Epithelial cell of proximal tubule (primary cell): ENCODE measurements at places on chromosomes 16 and 17.

GRCh38 chr17:45284176-45285140 lies 22.6 kb upstream of the SPATA32 start:
- DNase-seq = no peak

- no peak for DNase-seq
Observed at GRCh38 chr16:88552166-88552565, 18.0 kb upstream of the ZC3H18 start.

- no peak for DNase-seq
Observed at GRCh38 chr16:70713342-70713741, 27.5 kb upstream of the MTSS2 start.

DNA sequence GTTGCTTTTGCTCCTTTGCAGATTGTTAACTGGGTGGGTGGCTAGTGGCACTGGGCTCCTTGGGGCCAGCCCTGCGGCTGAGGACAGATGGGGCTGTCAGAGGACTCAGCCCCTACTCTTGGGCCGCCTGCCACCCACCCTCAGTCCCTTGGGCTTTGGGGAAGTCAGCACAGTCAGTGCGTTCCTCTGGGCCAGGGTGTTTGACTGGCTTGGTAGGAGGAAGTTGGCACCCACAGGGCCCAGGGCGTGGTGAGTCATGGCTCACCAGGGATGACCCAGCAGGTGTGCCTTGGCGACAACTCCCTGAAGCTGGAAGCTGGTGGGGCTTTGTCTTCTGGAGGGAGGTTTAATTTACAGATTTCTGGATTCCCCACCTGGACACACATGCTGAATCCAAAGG lies 32.4 kb downstream of the HAPSTR1 start:
- DNase-seq = no peak

DNA sequence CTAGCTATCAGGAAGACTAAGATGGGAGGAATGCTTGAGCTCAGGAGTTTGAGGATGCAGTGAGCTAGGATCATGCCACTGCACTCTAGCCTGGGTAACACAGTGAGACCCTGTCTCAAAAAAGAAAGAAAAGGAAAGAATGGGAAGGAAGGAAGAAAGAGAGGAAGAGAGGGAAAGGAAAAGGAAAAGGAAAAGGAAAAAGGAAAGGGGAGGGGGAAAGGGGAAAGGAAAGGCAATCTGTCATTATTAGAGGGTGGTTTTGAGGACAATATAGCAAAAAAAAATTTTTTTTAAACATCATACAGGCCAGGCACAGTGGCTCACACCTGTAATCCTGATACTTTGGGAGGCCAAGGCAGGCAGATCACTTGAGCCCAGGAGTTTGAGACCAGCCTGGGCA lies 20.4 kb downstream of the JUP start:
- no peak for DNase-seq

- no peak for DNase-seq
Observed at GRCh38 chr17:2057175-2057759, 2.4 kb downstream of the HIC1 start.

GRCh38 chr16:30096105-30096861 lies at the start of gene YPEL3:
YPEL3 (minus strand) TSS chr16:30096213; CDS start chr16:30095482, 731 bp downstream.
- no peak for DNase-seq

DNA sequence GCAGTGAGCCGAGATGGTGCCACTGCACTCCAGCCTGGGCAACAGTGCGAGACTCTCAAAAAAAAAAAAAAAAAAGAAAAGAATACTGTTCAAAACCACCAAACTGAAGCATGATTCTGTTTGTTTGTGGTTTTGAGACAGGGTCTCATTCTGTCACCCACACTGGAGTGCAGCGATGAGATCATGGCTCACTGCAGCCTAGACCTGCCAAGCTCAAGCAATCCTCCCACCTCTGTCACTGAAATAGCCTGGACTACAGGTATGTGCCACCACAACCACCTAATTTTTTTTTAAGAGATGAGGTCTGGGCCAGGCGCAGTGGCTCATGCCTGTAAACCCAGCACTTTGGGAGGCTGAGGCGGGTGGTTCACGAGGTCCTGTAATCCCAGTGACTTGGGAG lies 4.3 kb downstream of the SUMO2 start:
- DNase-seq = no peak

- DNase-seq = no peak
Observed at GRCh38 chr16:1981398-1981836, at the start of gene NOXO1. NOXO1 (minus strand) TSS chr16:1981469; CDS start chr16:1981179, 290 bp downstream.

- DNase-seq = no peak
Observed at GRCh38 chr17:13996748-13997147, 72.6 kb upstream of the COX10 start.

DNA sequence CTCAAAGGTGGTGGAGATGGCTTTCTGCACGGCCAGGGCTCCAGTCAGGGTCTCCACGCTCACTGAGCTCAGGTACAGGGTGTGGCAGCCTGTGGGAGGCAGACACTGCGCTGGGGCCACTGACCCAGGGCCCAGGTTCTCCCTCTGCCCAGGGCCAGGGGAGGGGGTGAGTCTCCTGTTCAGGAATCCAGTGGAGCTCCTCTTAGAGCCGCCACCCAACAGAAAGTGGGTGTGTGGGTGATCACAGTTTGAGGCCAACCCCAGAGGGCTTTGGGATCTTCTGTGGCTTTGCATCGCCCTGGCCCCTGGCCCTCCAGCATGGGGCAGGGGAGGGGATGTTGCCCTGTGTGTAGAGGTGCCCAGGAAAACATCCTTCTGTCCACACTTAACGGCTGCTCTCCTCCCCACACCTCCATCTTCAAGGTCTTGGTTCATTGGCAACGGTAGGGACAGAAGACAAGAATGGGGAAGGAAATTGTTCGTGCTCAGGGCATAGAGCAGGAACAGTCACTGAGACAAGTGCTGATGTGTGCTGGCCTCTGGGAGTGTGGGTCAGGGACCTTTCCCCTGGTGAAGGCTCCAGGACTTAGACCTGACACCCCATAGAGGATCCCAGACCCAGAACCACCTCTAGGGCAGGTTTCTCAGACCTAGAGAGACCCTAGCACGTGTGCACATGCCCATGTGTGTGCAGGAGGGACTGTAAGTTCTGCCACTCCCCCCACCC lies 21.5 kb downstream of the TNS4 start:
- DNase-seq = no peak

DNA sequence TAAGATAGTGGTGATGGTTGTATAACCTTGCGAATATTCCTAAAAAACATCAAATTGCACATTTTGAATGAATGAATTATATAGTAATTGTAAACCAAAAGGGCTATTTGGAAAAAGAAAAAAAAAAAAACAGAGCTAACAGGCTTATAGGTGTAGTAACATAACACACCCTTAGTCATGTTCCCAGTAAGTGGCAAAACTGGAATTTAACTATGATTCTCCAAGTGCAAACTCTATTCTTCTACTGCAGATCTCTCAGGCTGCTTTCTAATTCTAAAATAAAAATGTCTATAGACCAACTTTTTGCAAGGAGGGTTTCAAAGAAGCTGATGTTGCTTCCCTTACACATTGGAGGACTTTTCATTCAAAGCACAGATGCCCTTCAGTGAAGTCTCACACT lies 293.2 kb upstream of the MON1B start:
- DNase-seq = no peak

- DNase-seq = no peak
Observed at GRCh38 chr17:83189044-83190003, 109.9 kb downstream of the METRNL start.

DNA sequence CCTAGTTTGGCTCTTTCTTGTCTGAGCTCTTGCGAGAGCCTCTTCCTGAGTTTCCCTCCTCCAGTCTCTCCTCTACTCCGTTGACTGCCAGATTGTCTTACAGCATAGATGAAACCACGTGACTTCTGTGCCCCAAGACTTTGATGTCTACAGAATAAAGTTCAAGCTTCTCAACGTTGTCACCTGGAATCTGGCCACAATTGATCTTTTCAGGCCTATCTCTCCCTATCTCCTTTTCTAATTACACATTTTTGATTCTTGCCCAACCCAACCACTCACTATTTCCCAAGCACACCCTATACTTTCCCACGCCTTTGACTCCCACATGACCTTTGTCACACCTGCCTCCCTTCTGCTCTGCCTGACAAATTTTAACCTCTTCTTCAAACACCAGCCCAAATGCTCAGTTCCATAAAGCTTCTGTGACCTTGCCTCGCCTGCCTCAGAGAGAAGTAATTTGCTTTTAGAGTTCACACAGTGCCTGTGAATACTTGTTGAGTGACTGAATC lies 52.4 kb upstream of the PMFBP1 start:
- DNase-seq = no peak

DNA sequence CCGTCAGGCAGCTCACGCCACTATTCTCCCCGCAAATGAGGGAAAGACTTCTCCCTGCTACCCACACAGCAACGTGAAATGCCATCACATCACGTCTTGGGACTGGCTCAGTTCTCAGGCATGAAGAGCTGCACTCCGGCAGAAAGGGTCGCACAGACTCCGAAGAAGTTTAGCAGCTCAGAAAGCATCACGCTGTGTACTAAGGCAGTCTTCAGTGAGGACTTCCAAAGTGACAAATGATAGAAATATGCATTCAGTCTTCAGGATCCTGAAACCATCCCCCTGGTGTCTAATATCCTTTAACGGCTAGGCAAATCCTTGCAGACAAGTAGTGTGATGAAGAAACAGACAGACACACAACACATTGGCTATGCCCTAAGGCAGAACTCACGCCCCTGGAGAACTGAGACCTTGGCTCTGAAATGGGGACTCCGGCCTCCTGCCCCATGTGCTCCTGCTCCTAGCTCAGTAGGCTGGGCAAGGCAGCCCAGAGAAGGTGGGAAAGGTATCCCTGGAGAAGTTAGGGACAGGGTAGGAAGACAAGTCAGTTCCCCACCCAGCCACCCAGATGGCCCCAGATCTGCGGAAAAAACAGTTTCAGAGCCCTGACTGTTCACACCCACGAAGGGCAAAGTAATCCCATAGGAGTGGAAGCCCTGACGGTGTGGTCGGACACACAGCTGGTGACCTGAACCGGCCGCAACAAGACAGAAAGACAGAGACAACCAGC lies 1.6 kb downstream of the XYLT1 start:
- DNase-seq = no peak

DNA sequence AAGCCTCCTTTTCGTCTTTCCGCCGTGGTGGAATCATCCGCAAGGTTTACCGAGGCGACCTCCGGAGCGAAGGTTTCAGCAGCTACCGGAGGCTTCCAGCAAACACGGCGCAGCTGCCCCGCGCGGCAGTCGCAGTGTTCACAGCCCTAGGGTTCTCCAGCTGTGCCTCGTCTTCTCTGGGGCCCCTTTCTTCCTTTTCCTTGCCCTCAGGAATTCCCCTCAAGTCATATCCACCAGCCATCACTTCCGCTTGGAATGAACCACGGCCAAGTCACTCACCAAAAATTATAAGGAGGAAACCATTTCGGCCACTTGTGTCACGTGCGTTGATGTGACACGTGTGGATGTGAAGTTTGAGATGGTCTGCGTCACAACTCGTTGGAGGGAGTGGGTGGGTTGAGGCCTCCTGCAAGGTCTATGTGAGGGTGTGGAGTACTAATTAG lies 636 bp upstream of the ERN1 start:
- no peak for DNase-seq

DNA sequence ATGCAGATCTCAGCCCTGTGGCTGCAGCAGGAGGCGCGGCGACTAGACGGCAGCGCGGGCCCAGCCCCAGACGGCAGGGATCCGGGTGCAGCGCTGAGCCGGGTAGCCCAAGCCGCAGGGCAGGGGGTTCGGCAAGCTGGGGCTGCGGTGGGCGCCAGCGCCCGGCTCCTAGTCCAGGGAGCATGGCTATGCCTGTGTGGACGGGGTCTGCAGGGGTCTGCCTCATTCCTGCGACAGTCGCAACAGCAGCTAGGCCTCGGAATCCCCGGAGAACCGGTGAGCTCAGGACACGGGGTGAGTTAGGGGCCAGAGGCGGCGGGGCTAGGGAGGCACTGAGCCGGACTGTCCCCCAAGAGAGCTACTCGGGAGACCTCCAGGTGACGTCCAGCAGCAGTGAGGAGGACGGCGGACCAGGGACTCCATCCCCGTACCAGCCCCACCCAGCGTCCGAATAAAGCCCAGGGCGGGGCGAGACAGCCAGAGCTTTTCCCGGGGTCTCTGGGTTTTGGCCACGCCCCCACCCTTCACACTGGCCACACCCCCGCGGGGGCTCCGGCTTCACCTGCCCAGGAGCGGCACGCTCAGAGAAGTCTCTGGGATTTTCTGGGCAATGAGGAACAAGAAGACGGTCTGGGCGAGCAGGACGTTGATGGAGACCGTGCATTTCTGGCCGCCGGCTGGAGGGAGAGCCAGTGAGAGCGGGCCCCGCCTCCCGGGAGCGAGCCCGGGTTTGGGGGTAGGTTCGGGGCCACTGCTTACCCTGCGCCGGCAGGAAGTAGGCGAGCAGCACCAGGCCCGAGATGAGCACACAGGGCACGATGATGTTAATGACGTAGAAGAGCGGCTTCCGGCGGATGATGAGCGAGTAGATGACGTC lies 1.1 kb downstream of the C17orf107 start:
- no peak for DNase-seq

- DNase-seq = no peak
Observed at GRCh38 chr16:84379008-84379708, 10.8 kb downstream of the ATP2C2 start.

DNA sequence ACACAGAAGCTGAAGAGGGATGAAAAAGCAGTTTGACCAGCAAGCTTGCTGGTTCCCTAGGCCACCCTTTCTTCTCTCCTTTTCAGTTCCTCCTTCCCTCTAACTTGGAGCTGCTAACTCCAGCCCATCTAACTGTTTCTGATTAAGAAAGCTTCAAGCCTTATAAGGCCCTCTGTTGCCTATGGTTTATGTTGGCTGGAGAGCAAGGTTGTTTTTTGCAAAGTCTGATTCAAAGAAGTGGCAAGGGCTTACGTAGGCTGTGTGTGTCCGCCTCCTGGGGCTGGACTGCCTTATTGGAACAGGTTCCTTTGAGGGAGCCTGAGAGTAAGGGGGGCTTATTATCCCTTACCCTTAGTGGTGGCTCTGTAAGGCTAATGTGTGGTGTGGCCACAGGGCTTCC lies 7.1 kb downstream of the AKAP1 start:
- DNase-seq = no peak

- no peak for DNase-seq
Observed at GRCh38 chr17:79834565-79835469, 4.4 kb downstream of the CBX4 start.

DNA sequence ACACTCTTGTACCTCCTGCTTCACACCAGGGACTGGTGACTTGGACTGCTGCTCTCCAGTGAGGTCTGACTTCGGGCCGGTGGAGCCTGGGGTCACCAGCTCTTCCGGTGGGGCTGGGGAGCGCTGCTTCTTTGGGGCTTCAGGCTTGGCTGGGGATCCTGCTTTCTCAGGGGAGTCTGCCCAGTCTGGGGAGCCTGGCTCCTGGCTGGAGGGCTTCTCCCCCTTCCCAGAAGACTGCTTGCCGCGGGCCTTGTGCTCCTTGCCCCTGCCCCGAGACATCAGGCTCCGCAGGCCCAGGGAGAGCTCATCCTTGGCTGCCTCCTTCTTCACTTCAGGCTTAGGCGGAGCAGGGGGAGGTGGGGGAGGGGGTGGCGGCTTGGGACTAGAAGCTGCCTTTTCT lies 52.4 kb downstream of the MYO18A start:
- DNase-seq = no peak

- no peak for DNase-seq
Observed at GRCh38 chr16:27083861-27084261, 17.1 kb downstream of the C16orf82 start.

DNA sequence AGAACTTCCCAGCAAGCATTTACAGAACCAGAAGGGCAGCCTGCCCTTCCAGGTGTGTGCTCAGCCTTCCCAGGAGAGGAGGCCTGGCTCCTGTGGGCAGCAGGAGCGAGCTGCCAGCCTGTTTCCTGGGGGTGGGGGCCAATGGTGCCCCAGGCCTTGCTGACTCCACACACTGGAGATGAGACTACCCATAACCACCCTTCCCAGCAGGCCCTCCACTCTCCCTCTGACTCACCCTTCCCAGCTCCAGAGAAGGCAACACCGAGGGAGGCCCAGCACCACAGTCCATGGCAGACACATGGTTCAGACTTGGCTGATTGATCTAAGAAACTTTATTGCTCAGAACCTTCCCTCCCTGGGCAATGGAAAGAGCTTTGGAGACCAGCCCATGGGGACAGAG lies 1.8 kb upstream of the PRSS53 start:
- no peak for DNase-seq
